Heart right ventricle (tissue), 16 donors: ENCODE measurements at places on chromosomes 7 and 10. TPM values are rescaled to one million over a fixed set of nuclear protein-coding genes. Genes with fewer than 3 reads are reported as not detected.

- no peak for DNase-seq
These were observed 42.3 kb downstream of the COA1 start for GRCh38 chr7:43686991-43687390.

DNA sequence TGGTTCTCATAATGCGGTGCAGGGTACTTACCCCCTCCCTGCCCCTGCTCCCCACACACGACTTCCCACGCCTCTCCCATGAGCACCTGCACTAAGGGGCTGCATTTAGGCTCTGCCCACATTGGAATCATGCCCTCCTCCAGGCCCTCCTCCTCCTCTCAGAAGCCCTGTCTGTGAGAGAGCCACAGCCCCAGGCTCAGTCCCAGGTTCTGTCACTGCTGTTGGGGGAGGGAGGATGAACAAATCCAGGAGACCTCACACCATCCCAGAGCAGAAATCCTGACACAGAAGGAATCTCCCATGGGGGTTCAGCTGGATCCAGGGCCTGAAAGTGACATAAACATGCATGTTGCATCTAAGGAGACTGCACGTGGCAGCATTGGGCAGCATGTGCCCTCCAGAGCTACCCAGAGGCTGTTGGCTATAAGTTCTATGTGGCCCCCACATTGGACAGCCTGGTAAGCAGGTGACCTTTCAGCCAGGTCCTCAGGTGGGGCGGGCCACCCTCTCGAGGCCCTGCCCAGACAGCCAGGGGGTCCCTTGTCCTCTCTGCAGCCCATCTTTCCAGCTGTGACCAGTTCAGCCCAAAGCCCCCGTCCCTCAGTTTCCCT lies 1.6 kb upstream of the PILRA start:
- DNase-seq = no peak

- DNase-seq = no peak
These were observed 599.0 kb upstream of the TPK1 start for GRCh38 chr7:145434811-145435210.

DNA sequence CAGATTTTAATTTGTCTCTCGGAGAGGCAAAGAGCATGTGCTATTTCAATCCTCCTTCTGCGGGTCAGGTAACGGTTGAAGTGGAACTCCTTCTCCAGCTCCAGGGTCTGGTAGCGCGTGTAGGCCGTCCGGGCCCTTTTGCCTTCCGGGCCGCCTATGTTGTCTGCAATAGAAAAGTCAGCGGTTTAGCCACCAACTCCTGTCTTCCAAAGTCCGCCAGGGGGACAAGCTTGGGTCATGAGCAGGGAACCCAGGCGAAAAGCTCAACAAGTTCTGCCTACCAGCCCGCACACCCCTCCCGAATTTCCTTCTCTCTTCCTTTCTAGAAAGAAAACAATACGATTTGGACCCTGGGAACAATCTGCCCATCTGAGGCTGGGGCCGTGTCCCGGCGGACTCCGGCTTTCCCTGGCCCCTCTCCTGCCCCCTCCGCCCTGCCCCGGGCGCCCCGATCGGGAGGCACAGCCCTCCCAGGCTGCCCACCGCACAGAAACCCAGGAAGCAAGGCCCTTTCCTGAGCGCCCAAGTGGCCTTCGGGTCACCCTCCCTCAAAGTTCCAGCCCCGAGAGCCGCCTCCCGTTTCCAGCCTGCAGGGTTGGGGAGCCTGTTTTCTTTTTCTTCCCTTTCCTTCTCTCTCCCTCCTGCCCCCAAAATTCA lies 1.4 kb downstream of the HOXA5 start:
- DNase-seq = no peak

DNA sequence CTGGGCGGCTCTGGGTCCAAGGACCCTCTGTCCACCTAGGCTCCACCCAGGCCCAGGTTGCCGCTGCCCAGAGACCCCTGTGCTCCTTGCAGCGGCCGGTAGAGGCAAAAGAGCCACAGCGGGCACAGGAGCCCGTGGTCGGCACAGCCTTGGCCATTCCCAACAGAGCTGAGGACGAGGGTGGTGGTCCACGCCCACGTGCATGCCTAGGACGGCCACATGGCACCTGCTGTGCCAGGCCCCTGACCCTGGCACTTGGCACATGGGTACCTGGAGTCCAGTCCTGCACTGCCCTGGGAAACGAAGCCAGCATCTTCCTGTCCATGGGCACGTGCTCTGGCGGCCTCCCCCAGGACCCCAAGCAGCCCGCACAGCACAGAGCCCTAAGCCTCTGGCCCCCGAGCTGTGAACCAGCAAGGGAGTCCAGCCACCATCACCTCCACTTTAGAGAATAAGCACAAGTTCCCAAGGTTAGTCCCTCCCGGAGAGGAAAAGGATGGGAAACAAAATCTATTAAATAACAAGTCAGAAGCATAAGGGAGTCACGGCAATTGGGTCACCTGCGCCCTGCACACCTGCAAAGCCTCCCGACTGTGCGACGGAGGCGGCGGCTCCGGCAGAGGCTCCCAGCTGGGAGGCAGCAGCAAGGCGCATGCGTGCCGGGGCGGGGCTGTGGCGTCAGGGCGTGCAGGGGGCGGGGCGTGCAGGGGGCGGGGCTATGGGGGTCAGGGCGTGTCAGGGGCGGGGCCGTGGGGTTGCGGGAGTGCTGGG lies 59.1 kb downstream of the STK32C start:
- no peak for DNase-seq

DNA sequence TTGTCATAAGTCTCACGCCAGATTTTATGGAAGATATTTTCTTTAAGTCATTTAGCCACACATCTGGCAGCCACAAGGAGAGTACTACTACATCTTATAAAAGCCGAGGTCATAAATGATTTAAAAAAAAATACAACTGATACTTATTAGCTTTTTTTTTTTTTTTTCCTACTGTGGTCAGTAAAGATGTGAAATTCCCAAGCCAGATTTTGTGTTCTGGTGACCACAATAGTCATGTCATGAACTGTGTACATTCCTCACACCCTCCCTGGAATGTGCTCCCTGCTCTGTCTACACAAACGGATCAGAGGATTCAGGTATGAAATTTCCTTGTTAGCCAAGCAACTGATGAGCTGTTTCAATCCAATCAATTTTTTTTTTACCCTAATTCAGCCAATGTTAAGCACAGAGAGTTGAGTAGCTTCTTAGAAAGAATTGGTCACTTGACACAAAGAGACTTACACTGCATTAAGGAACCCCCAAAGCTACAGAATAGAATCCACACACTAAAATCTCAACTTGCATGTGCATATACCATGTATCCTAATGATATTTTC lies 54.7 kb downstream of the CHRM2 start:
- no peak for DNase-seq

DNA sequence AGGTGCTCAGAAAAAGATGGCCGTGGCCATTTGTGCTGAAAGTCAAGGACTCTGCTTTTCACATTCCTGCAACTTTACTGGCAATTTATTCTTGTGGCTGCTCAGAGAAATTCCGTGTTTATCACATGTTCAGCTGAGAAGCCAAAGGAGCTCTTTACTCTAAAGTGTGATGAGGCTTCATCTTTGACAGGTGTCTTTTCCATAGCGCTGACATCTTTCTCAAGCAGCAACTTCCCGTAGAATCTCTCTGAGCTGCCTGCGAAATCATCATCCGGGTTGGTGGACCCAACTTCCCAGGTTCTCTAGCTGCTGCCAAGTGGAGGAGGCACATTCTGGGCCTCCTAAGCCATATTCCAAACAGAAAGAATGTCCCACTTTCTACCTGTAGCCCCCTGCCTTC lies 16.9 kb upstream of the NPS start:
- DNase-seq = no peak

- peak; percentile 65 for DNase-seq
These were observed 83.5 kb upstream of the PRKG1 start for GRCh38 chr10:50990568-50991455.

DNA sequence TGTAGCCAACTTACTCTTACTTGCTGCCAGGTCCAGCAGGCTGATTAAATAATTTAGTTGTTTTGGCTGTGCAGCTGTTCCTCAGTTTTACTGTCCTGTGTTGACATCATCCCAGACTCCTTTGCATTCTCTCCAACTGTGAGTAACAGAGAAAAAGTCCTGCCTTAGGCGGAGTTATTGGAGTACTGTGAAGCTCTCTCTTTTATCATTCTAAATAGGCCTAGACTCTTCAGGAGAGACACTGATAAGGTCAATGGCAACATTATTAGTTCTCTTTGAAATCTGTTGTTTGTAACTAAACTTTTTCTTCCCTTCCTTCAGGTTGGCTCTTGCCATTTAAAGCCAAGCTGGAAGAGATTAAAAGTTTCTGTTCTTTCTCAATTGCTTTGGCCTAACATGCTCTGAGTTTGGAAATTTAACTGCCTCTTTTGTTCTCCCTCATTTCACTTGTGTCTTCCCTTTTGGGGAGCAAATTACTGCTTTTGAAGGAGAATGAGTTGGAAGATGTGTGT lies 215.7 kb upstream of the CSTF2T start:
- DNase-seq = no peak

- no peak for DNase-seq
These were observed 410.1 kb downstream of the ARL4A start for GRCh38 chr7:13097499-13097898.

DNA sequence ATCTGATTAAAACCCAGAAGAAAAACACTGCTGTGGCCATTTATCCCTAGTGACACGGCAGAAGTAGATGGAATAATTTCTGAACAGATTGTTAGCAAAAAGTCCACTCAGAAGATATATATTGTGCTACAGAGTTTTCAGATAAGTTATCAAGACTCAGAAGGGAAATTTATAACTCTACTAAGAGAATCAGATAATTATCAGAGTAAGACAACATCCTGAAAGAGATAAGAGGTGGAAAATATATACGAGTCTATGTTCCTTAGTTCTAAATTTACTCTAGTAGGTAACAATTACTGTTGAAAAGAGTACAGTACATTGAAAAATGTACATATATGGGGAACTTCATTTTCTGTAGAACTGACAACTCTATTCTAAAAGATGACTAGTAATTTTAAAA lies 176.7 kb downstream of the GNAI1 start:
- no peak for DNase-seq

Gene GPAM
- polyA plus RNA-seq = 10.7 TPM

Gene FAM221A
- polyA plus RNA-seq = 6.8 TPM

Gene CYP2C8
- 0.07 TPM for polyA plus RNA-seq

Gene BLNK
- 0.25 TPM for polyA plus RNA-seq

Gene COL1A2
- polyA plus RNA-seq = 45.2 TPM
